NCI-H1105 (cell line): ENCODE measurements at places on chromosomes 2 and 18.

GRCh38 chr18:59876310-59876626 lies 23.5 kb upstream of the PMAIP1 start:
- DNase-seq = no peak

DNA sequence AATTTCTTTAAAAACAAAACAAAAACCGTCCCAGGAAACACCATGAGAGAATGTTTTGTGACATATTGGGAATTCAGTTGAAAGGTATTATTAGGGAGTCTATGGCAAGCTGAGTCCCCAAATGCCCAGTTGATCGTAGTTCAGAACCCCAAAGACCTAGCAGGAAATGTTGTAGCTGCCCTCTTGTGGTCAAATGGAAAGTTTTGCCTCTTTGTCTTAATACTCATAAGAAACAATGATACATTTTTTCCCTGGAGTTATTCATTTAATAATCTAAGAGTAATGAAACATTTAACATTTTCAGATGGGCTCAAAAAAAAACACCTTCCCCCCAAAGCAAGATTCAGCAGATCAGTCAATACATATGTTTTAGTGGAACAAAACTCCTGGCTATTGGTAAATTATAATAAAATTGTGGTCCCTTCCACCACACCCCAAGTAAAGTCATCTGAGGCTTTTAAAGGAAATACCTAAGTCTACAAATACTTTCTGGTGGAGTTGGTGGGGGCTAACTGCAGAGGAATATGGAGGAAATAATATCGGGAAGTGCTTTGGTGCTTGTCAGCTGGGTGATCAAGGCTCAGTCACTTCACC lies 37.8 kb upstream of the EFEMP1 start:
- peak; percentile 12 for DNase-seq

DNA sequence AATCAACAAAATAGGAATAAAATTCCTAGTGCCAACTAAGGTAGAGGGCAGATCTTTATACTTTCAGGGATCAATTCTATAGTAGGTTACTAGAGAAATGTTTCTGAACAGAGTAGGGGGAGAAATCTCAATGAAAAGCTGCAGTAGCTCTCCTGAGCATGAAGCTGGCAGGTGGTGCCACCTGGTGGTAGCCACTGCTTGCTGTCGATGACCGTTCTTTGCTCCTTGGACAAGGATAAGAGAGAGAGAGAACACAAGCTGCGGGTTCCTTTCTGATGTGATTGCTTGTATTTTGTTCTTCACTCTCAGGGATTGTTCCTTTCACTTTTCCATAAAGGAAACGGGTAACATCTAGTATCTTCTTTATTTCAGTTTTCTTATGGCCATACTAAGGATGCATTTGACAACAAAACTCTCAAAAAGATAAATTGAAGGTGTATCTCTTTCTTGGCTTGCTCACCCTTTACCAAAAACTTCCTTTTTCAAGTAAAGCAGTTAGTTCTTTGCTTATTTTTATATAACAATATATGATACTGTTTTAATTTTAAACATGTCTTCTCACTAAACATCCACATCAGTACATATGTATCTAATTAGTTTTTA lies 18.6 kb upstream of the MRPL19 start:
- peak; percentile 68 for DNase-seq

DNA sequence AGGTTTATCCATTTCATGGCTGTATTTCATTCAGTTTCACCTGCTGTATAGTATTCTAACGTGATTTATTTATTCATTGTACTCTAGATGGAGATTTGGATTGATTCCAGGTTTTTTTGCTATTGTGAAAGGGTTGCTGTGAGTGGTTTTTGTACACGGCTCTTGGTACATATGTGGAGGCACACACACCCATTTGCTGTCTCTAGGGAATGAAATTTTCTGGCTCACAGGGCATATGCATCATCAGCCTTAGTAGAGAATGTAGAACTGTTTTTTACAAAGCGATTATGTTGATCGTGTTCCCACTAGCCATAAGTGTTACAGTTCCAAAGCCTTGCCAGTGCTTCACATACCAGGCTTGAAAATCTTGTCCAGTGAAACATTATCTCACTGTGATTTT lies 5.1 kb downstream of the SPTBN1 start:
- DNase-seq = no peak
